Neural crest cell (in vitro differentiated cells): ENCODE measurements at places on chromosomes 11 and 22. TPM values are rescaled to one million over a fixed set of nuclear protein-coding genes. Genes with fewer than 3 reads are reported as not detected.
A peak's percentile ranks its signal among the peaks of the same experiment; 100 is the strongest.

- DNase-seq, result peak; percentile 10
Measured at GRCh38 chr22:40176921-40177737, 596 bp upstream of the TNRC6B start.

KCNJ5 gene
- total RNA-seq, result 0.14 and 0.20 TPM in 2 replicates

DNA sequence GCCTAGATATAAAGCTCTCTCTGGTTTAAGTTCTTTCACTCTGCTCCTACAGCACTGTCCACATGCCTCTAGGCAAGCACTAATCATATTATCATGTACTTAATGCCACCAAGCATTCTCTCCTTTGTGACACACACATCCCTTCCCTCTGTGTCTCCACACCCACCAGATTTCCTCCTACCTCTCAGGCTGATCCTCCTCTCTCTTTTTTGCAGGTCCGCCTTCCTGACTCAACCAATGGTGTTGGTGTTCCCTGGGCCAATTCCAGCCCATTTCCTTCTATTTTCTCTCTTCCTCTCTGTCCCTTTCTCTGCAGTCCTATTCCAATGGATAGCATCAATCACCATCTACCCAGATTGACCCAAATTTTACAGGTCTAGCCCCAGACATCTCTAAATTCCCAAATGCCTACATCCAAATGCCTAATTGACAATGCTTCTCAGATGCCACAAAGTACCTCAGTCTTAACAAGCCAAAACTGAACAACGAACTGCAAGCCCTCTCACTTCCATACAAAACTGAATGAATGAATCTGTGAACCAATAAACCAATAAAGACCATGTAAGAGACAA is 504 bp upstream of the ZNF215 start:
- peak; percentile 7 for DNase-seq

TSGA10IP gene
- total RNA-seq, result 1.8 and 2.7 TPM in 2 replicates

GRCh38 chr22:38732251-38732815 is 23.5 kb downstream of the SUN2 start:
- DNase-seq, result no peak
